NCI-H526 treated with DMSO at 0.1 percent for 48 hours (cell line): ENCODE measurements at places on chromosomes 4 and X.

- DNase-seq: no peak
Observed at GRCh38 chrX:82335772-82336171, 1133.9 kb downstream of the SH3BGRL start.

- DNase-seq: no peak
Observed at GRCh38 chr4:106530821-106531220, 162.2 kb upstream of the GIMD1 start.

DNA sequence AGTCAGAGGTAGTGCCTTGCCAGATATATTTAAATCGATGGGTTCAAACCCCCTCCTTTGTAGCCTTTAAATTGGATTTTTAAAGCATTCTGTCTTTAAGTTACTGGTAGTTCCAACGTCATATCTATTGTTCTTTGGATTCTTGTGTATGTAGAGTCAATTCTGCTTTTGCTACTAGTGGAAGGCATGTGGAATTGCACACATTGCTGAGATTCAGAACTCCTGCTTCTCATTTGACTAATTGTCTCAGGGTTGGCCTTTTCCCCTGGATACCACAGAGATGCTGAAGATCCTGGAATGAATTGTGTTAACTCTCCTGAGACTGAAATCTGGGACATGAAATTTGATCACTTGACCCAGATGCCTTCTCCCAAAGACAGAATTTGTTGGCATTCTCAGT lies 328.3 kb upstream of the RPS6KA3 start:
- no peak for DNase-seq

DNA sequence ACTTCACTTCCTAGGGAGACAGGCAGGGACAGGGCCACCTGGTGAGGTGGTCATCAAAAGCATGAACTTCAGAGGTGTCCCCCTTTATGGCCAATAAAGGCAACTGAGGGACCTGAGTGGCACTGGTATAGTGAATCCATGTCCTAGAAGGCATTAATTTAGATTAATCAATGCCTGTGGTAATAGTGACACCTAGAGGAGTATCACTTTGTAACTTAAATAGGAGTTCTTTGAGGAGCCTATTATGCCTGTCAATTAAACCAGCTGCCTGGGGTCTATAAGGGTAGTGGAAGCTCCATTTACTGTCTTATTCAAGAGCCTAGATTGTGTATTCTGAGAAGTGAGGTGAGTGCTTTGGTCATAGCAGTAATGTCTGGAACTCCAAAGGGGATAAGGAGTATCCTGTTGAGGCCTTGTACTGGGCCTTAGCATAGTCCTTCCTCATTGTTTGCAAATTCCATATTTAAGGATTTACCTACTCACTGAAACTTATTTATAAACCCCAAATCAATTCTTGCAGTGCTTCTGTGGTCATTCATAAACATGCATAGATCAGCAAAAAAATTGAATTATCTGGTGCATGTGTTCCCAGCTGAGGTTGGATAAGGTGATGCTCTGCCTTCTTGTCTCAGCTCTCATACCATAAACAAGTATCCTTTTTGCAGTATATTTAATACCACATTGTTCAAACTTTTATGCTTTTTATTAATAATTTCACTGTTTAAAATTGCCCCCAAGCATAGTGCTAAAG lies 213.8 kb upstream of the RADX start:
- no peak for DNase-seq

GRCh38 chr4:1713003-1713851 lies 1.1 kb upstream of the SLBP start:
- no peak for DNase-seq

DNA sequence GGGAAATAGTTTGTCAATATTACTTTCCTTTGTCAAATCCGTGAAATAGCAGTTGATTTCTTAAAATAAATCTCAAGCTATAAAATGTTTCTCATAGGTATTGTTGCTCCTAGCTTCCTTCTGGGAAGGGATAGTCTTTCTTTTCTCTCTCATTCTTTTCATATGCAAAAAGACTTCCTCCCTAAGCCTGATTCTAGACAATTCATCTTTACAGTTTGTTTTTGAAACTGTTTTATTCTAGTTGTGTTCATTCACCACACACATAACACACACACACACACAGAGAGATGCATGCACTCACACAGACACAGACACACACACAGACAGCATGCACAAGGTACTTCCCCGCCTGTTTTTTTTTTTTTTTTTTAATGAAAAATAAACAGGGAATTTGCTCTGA lies 18.2 kb downstream of the GLRA3 start:
- DNase-seq: no peak

- no peak for DNase-seq
Observed at GRCh38 chrX:134632355-134632754, 25.9 kb downstream of the PLAC1 start.
